Eye (tissue), 1 donor: ENCODE measurements at places on chromosomes 3 and 15.

DNA sequence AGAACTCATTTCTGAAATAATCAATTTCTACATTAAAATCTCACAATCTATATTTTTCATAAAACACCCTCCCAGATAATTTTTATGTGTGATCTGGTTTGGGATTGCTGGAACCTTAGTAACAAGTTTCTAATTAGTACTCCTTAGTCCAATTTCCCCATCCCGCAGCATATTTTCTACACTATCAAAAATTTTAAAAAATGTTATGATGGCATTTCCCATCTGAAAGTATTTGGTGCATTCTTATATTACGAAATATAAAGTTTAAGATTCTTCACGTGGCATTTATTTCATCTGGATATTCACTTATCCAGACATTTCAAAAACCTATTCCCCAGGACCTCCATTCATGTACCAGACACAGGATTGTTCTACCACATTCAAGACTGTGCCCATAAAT lies 1.5 kb downstream of the OR5H14 start:
- no peak for DNase-seq

DNA sequence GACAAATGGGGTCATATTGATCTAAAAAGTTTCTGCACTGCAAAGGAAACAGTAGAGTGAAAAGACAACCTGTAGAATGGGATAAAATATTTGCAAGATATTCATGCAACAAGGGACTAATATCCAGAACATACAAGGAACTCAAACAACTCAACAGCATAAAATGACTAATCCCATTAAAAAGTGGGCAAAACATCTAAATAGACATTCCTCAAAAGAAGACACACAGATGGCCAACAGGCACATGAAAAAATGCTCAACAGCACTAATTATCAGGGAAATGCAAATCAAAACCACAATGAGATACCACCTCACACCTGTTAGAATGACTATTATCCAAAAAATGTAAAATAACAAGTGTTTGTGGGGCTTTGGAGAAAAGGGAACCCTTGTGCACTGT lies 8.8 kb downstream of the SLC12A8 start:
- DNase-seq = no peak

- no peak for DNase-seq
Measured at GRCh38 chr15:63166219-63166618, 8.9 kb upstream of the RPS27L start.

DNA sequence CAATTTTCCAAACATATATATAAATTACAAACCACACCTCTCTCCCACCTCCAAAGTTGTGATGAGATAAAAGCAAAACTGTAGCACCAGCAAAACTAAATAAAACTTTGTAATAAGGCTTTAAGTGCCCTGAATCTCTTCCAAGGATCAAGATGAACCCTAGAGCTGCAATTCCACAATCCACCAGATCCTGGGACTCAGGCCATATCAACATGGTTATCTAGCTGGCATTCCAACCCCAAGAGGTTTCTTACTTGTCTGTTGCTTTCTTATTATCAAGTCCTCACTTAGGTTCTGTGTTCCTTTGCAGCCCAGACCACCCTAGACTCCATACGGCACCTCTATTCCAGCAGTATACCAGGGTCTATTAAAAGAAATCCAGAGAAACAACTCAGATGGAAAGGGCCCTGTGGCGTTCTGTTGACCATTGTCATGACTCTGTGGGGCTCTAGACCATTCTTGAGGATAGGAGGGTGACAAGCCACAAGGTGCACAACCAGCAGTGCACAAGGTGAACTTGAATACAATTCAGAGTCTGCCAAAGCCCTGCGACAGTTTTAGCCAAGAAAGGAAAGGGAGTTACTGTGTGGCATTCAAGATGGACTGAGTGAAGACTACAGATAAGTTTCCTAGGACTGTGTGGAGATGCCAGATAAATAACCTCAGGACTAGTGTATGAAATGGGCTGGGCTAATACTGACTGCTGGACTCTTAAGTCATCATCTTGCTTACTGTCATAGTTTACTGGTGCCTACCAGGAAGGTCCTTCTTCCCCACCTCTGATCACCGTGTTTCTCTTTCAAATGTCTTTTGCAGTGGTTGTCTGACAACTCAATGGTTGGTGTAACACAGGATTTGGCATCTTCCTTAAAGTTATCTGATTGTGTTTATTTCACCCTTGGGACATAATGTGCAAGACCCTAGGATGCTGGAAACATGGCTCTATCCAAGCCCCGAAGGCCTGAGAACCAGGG lies 27.2 kb downstream of the ACKR2 start:
- DNase-seq = no peak

DNA sequence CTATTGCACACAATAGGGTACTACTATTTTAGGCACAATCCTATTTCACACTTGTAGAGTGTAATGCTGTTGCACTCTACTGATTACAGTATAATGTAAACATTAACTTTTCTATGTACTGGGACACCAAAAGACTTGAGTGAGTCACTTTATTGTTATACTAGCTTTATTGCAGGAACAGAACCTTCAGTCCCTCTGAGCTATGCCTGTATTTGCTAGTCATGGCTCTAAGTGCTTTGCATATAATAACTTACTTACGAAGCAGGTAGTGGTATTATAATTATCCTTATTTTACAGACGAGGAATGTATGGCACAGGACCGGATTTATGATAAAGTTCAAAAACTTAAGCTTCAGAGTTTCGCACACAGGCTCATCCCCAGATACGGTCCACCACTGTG lies 106.6 kb upstream of the SLC6A6 start:
- no peak for DNase-seq

GRCh38 chr3:103657756-103658155 lies 1222.9 kb downstream of the ZPLD1 start:
- DNase-seq = no peak

DNA sequence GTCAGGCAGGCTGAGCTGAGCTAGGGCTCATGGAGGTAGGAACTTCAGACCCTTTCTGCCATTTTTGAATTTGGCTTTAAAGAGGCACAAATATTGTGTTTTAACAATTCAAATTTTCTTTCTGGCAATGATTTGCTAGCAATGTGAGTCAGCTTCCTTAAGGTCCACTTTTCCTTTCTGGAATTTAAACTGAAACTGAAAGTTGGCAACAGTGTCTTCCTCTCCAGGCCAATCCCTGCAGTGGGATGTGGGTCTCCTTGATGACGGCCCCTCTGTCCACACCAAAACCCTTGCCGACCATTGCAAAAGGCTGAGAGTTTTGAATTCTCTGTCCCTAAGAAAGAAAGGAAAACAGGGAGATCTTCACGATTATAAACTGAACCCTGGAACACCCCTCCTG lies 27.1 kb downstream of the RPSA start:
- no peak for DNase-seq

GRCh38 chr3:52983336-52983807 lies 62.5 kb downstream of the SFMBT1 start:
- DNase-seq = no peak

GRCh38 chr3:15660055-15660935 lies 58.8 kb downstream of the BTD start:
- DNase-seq = no peak

GRCh38 chr15:60555806-60556205 lies 76.9 kb upstream of the ICE2 start:
- no peak for DNase-seq

DNA sequence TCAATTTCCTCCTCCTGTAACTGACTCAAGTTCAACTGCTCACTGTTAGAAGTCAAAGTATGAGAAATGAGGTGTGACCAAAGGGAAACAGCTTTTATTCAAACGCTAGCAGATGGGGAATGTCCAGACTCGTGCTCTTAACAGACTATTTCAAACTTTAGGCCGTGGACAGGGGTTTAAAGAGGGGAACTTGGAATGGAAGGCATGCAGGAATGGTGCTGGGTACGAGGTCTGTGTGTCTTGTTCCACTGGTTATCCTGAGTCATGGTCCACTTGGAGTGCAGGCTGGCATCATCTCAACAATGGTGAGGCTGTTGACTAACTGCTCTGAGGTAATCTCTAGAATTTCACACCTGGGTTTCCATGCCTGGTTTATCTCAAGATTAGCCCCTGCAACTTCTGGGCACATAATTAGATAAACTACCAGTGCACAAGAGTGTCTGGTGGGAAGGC lies 22.9 kb upstream of the DNAAF4 start:
- no peak for DNase-seq

- peak; percentile 76 for DNase-seq
Measured at GRCh38 chr3:55160241-55160983, 232.6 kb upstream of the LRTM1 start.

- DNase-seq = peak; percentile 70
Measured at GRCh38 chr15:92343924-92344643, 49.6 kb upstream of the ST8SIA2 start.

DNA sequence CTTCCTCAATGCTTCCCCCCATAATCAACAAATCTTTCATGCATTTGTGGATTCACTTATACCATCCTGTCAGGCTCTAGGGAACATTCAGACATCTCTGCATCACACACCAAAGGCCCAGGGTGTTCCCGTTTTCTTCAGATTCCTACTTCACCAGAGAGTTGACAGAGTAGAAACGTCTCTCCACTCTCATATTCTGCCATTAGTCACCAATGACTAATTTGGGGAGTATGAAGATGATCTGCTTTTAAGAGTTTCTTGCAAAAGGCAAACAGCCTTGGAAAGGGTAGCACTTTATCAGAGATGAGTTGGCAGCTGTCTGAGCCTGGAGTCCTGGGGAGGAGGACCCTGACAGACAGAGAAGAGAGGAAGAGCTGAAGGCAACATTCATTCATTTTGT lies 55.8 kb upstream of the DGKG start:
- DNase-seq = no peak

- DNase-seq = no peak
Measured at GRCh38 chr3:154728285-154728684, 298.3 kb upstream of the GPR149 start.

- no peak for DNase-seq
Measured at GRCh38 chr3:89268059-89268458, 160.6 kb downstream of the EPHA3 start.

DNA sequence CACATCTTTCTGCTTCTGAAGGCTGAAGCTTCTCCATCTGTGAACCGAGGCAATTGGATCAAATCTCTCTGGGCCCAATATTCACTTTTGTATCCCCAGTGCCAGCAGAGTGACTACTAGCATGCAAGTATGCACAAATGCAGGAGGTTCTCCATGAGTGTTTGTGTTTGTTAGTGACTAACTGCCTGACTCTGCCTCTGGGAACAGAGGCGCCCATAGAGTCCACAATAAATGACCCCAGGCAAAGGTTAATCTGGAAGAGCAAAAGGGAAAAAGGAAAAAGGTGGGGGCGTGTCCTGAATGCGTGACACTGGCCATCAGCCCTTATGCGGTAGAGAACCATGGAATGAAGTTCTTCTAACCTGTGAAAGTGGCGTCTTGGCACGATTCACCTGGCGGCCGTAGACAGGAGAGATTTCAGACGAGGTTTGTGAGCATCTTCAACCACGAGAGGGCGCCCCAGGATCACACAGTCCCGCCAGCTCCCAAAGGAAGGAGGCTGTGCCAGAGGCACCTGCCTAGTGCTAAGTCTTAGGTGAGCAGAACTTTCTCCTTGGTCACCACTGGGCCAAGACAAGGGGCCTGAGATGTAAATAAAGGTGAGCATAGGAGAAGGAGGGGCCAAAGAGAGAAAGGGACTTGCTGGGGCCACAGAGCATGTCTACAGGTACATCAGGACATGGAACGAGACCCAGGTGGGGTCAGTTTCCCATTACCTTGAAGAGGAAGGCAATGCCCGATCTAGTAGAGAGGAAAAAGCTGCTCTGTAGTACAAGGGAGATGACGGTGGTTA lies 44.2 kb downstream of the RBPMS2 start:
- DNase-seq = peak; percentile 94

DNA sequence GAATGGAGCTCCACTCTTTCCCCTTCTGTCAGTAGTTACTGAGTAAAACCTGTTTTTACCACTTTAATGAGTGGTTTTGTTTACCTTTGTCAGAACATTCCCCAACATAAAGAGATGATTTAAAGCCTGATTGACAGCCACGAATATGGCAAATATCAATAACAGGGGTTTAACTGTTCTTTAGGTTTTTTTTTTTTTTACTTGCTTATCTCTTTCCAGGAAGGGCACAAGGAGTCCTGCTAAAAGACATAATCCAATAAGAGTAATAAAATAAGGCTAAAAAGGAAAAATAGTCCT lies 11.5 kb upstream of the UBE2Q2 start:
- no peak for DNase-seq

DNA sequence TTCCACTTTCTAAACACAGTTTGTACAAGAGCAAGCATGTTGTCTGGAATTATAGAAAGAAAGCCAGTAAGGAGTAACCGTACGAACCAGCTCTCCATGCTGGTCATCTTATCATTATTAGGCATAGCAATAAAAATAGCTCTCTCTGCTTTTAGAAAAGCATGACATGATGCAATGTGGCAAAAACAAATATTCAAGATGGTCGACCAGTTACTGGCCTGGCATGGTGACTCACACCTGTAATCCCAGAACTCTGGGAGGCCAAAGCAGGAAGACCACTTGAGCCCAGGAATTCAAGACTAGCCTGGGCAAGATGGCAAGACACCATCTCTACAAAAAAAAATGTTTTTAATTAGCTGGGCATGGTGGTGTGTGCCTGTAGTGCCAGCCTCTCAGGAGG lies 2.6 kb upstream of the MAP4 start:
- no peak for DNase-seq

- no peak for DNase-seq
Measured at GRCh38 chr3:36776436-36776835, 12.1 kb upstream of the DCLK3 start.

GRCh38 chr3:189833266-189833665 lies 202.1 kb downstream of the TP63 start:
- DNase-seq = no peak

DNA sequence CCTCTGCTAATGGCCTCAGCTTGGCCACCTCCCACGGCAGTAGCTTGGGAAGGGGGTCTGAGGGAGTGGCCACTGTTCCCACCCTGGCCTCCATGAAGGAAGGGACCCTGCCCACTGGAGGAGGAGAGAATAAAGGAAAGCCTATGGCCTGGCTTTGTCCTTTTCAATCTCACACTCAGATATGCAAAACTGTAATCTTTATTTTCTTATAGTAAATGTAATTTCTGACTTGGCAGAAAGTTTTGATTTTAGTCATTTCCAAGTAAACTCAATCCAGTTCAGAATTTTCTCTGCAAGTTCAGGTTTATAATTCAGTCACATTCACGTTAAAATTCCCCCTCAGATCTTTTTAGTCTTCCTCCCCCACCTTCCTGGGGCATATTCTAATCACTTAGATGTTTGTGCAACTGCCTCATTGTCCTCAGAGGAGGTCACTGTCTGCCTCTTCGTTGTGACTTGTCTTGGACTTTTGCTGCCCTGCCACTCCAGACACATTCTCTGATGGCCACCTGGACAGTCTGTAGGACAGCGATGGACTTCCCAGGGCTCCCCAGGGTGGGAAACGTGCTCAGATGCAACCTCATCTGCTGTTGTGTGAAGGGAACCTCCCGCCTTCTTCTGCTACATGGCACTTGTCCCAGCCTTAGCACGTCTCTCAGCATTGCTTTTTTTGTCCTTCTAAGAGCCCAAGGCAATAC lies 222.8 kb upstream of the TBL1XR1 start:
- DNase-seq = no peak

GRCh38 chr15:67824976-67825880 lies at the start of gene SKOR1:
Gene SKOR1 (plus strand): TSS chr15:67825509. CDS start chr15:67825603, 94 bp downstream.
- DNase-seq = peak; percentile 68

- DNase-seq = no peak
Measured at GRCh38 chr15:70526974-70527325, 236.4 kb downstream of the UACA start.

- DNase-seq = no peak
Measured at GRCh38 chr15:24916305-24917009, 38.3 kb upstream of the SNRPN start.
